Stromal cell of bone marrow (primary cell): ENCODE measurements at places on chromosomes 16 and 17.

GRCh38 chr17:38706505-38707216 is 1.6 kb downstream of the MLLT6 start:
- no peak for DNase-seq

- DNase-seq = peak; percentile 12
Measured at GRCh38 chr16:81556715-81557284, 112.2 kb downstream of the CMIP start.

DNA sequence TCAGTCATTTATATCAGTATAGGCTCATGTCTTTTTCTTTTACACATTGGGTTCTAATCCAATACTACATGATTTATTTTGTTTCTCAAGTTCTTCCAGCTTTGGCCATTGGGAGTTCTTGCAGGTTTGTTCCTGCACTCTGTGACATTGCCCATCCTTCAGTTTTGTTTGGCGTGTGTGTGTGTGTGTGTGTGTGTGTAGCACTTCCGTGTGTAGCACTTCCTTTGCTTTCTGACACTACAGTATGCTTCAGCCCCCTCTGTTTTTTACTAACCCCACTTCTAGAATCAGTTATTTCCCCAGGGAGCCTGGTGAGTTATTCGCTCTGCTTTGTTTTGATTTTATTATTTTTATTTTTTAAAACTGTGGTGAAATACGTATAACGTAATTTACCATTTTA is 75.6 kb upstream of the LGALS9 start:
- DNase-seq = no peak

- peak; percentile 29 for DNase-seq
Measured at GRCh38 chr17:81291662-81292061, 3.4 kb downstream of the SLC38A10 start.

DNA sequence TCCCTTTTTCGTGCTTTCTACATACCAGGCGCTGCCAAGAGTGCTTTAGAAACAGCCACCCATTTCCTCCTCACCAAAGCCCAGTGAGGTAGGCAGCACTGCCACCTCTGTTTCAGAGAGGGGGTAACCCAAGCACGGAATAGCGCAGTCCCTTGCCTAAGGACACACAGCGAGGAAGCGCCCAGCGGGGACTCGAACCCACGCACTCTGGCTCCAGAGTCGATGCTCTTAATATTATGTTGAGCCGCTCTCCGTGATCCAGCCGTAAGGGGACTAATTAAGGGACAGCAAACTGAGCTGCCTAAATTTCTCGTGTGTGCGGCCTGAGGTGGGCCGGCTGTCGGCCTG is 497 bp downstream of the CES1 start:
- DNase-seq = no peak

GRCh38 chr17:70945386-70945785 is 776.1 kb downstream of the KCNJ2 start:
- DNase-seq = peak; percentile 10

- DNase-seq = no peak
Measured at GRCh38 chr17:43849116-43849515, 2.1 kb downstream of the CD300LG start.

- no peak for DNase-seq
Measured at GRCh38 chr17:21186399-21187187, 27.4 kb downstream of the TMEM11 start.

GRCh38 chr16:88200896-88201185 is 181.9 kb upstream of the ZNF469 start:
- DNase-seq = no peak

DNA sequence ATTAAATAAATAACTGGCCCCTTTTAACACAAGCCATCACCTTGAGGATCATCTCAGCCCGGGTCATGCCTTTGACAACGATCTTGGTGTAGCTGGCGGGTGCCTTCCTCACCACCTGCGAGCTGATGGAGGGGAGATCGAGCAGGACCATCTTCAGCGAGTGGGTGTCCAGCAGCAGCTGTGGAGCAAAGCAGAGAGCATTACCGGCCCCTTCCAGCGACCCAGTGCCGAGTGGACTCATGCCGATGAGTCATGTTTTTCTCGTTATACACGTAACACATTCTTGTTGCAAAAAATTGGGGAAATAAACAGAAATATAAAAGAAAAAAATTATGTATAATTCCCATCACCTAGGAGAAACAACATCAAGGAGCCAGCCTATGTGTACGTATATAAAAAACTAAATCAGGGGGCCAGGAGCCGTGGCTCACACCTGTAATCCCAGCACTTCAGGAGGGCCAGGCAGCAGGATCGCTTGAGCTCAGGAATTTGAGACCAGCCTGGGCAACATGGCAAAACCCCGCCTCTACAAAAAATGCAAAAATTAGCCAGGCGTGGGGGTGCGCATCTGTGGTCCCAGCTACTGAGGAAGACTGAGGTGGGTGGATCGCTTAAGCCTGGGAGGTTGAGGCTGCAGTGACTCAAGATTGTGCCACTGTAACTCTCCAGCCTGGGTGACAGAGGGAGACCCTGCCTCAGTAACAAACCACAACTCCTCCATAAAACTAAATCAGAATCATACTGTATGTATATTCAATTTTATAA is 169.1 kb upstream of the RPH3AL start:
- no peak for DNase-seq

DNA sequence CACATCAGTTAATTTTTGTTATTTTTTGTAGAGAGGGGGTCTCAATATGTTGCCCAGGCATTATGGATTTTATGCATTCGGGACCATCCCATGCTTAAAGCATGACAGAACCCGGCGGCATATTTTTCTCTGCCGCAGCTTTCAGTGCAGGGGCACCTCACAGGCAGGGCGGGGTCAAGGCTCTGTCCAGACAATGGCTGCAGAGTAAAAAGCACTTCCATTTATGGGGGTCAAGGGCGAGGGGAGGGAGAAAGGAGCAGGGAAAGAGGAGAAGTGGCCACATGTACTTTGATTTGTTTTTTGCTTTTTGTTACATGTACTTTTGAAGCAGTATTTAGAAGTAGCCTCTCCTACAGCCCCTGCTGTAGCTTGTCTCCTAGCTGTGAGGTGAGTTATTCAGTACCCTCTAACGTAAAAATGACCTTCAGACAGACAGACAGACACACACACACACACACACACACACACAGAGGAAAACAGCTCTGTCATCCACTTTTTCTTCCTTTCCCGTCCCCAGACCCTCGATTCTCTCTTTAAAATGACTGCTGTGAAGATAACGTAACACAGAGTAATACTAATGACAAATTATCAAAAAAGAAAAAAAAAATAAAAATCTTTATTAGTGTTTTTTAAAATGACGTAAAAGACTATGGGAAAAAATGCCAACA is 856 bp upstream of the SCPEP1 start:
- no peak for DNase-seq

DNA sequence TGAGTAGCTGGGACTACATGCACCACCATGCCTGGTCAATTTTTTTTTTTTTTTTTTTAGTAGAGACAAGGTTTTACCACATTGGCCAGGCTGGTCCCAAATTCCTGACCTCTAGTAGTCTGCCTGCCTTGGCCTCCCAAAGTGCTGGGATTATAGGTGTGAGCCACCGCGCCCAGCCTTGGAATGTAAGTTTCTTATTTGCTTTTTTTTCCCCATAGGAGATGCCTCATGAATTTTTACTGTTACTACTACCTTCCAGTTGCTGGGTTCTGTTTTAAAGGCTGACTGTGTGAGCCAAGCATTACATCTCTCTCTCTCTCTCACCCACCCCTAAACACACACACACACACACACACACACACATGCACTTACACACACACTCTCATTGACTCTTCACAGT is 112.6 kb downstream of the RGS9 start:
- DNase-seq = no peak

DNA sequence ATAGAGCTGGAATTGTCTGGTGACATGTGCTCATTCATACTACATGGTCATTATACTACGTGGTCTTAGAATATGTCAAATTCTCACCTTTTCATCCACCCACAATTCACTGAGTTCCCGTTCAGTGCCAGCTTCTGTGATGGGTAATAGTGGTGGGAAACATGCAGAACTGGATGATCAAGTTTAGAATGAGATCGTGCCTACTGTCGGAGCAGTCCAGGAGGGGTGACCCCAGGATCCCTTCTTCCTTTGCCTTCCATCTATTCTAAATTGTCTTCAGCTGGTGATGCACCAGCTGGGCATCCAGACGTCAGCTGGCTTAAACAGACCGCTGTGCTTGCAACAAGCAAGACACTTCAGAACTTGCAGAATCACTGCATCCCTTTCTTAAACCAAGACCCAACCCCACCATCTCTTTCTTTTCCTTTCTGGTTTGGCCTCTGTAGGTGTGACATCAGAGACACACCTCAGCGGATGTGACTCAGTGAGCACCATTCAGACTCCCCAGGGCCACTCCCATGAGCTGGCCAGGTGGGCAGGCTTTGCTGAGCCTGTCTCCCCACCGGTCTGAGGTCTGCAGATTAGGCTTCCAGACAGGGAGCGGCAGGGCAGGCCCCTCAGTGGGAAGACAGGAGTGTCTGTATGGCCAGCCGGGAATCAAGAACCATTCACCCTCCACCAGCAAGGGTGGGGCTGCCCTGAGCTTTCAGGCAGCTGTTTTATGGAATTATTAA is 18.1 kb downstream of the C17orf100 start:
- DNase-seq = no peak

DNA sequence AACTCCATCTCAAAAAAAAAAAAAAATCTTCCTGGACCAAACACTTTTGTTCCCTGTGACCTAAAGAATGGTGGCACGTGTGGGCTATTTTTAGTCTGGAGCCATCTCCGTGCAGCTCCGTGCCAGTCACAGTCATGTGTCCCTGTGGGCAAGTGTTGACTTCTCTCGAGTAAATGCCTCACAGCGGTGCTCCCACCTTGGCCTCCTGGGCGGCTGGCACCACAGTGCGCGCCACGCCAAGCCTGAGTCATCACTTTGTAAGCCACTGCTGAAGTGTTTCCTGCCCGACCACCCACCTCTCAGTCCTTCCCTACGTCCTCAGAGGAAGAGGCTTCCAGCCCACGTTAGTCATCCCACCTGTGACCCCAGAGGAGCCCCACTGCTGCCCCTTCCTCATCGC is 10.9 kb upstream of the HEXD start:
- no peak for DNase-seq

- DNase-seq = no peak
Measured at GRCh38 chr16:24980077-24980793, 34.9 kb downstream of the ARHGAP17 start.

- no peak for DNase-seq
Measured at GRCh38 chr16:89981414-89981813, 32.9 kb downstream of the DEF8 start.
